ENCODE measurements at places on chromosomes 16 and 17.
A peak's percentile ranks its signal among the peaks of the same experiment; 100 is the strongest.

DNA sequence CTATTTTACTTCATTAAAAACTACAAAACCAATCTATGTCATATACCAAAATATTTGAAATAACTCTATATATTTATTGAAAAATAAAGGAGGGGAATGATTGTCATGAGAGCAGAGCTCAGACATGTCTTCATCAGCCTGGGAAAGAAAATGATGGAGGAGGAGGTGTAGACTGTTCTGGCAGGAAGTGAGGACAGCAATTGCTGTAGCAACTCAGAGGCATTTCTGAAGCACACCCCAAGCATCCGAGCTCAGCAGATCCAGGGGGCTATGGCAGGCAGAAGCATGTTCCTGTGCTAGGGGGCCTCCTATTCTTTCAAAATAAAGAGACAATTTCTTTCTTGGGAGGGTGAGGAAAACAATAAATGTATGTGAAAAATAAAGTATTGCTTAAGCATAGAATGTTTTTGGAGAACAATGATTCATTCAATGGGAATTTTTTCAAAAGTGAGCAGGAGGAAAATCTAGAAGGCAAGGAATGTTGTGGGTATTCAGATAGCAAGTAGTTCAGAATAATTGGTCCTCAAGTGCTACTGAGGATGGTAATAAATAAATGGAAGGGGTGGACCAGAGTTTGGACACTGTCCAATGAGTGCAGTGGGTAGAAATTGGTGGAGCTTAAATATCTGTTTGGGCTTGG lies 383.4 kb downstream of the CDH11 start:
- DNase-seq: no peak

DNA sequence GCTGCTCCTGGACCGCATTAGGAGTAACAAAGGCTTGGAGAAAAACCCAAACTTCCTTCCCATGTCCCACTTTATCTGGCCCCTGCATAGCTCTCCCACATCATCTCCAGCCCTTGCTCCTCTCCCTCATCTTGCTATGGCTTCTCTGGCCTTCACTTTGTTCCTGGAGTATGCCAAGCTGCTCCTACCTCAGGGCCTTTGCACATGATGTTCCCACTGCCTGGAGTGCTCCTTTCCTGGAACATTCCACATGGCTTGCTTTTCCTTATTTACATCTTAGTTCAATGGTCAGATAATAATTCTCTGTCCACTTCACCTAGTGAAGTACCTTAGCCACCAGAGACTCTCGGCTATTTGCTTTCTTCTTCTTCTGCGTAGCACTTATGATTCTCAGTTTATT lies 4.3 kb upstream of the KSR1 start:
- DNase-seq: no peak

GRCh38 chr17:45848405-45848804 lies 3.7 kb downstream of the SPPL2C start:
- DNase-seq: no peak

DNA sequence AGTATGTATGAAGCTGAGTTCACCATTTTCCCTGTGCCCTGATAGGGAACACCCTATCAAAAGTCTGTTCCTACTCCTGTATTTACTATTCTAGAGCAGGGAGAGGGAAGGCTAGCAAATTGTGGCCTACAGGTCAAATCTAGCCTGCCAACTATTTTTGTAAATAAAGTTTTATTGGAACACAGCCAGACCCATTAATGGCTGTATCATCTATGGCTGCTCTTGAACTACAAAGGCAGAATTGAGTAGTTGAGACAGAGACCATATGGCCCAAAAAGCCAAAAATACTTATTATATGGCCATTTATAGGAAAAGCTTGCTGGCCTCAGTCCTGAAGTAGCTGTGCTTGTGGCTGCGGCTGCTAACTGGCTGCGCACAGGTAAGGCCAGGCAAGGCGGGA lies 4.3 kb upstream of the ALDOC start:
- no peak for DNase-seq

DNA sequence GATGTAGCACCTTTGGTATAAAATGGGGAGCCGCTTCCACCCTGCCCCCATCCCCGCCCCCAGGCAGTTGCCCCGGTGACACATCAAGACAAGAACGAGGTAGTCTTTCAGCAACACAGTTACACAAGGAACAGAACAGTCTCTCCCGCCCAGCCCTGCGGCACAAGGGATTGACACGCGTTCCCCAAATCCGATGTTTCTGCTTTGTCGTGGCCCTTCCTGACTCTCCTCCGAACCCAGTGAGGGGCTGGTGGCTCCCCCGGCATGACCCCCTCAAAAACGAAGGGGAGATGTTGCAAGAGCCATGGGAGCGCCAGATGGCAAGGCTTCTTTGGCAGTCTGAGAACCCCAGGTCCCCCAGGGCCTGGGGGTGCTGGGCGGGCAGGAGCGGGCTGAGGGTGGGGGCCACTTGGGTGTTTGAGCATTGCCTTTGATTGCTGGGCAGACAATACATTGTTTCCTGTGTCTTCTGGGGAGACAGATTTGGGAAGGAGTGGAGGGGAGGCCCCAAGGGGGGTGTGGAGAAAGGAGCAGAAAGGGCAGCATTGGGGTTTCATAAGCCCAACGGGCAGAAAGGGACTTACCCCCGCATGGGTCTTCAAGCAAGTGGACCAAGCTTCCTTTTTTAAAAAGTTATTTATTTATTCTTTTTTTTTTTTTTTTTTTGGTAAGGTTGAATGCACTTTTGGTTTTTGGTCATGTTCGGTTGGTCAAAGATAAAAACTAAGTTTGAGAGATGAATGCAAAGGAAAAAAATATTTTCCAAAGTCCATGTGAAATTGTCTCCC lies 16.6 kb downstream of the COL1A1 start:
- no peak for DNase-seq

DNA sequence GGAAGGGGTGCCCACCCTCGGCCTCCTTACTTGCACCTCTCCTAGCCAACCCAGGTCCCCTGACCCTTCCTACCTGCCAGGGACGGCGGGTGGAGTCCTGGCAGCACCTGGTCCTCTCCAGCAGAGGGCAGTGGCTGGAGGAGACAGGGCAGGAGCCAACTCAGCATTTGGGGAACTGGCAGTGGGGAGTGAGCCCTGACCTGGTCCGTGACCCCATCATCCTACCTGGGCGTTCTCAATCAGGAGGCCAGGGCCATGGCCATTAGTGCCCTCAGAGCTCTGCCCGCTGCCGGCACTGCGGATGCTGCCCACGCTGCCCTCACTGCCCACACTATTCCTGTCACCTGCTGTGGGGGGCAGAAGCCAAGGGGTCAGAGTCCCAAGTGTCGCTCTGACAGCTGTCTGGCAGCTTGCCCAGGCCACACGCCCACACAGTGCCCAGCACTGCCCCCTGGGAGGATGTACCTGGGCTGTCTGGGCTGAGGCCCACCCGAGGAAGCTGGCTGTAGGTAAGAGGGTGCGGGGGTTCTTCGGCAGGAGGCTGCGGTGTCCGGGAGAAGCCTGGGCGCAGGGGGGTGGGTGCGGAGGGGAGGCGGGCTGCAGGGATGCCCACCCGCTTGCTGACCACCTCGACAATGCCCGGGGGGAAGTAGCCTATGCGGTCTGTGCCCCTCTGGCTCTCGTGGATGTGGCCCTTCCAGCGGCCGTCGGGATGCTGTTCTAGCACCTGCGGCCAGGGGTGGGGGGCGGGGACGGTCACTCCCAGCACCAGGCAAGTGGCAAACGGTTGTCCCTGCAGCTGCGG lies 10.8 kb downstream of the CASKIN2 start:
- peak; percentile 22 for DNase-seq

DNA sequence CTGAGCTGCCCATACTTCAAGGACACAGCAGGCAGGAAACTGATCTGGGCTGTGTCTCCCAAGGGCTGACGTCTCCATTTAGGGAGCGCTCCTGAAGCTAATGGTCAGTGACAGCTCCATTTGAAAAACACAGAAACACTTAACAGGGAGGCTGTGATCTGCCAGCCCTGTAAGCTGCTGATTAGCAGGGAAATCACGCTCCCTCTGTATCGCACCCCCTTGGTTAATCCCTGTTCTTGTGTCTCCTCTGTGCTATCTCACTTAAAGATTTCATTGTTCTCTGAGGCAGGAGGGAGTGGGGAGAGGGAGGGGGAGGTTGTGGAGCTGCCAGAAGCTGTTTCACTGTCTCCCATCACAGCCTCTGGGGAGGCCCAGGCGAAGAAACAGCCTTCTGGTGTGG lies 47.4 kb upstream of the CACNG3 start:
- DNase-seq: no peak

DNA sequence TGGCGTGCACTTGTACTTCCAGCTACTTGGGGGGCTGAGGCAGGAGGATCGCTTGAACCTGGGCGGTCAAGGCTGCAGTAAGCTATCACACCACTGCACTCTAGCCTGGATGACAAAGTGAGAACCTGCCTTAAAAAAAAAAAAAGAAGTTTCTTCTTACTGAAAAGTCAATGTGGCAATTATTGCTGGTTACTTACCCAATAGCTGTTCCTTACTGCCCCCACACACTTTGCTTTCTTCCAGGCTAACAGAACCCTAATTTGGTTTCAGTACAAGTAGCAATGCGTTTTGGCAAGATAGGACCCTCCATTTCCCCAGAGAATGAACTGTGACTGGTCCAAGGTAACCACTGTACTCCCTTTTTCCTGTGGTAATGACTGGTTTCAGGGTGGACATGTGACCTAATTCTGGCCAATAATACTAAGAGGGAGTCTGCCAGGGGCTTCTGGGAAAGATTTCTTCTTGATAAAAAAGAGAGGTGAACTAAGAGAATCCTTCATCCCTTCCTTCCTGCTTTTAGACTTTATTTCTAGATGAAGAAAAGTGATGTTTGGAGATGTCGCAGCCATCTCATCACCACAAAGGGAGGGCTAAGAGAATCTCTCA lies 58.8 kb upstream of the MSI2 start:
- no peak for DNase-seq

DNA sequence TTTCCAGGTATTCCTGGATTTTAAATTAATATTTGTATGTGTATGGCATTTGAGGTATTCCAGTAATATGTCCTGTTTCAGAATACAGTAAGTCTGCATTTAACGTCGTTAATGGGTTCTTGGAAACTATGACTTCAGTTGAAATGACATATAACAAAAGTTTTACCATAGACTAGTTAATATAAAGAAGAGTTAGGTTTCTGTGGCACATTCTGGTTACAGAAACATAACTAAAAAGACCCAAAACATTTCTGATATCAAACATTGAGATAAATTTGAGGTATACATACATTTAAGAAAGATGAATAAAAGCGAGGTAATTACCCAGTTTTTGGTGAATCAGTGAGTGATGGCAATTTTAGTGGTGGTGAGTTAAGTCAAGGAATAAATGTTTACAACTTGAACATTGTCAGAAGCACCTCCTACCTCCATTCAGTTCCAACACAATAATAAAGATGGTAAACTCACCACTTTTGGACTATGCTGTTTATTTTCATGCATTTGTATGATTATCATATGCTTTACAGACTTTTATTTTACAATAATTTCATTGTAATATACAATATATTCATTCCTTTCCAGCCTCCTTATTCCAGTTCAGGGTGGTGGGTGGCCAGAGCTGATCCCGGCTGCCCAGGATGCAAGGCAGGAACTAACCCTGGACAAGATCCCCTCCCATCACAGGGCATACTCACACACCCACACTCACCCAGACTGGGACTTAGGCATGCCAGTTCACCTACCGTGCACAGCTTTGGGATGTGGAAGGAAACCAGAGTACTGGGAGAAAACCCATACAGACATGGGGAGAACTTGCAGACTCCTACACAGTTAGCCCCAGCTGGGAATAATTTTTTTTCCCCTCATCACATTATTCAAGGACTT lies 9.7 kb downstream of the LUC7L3 start:
- DNase-seq: no peak

DNA sequence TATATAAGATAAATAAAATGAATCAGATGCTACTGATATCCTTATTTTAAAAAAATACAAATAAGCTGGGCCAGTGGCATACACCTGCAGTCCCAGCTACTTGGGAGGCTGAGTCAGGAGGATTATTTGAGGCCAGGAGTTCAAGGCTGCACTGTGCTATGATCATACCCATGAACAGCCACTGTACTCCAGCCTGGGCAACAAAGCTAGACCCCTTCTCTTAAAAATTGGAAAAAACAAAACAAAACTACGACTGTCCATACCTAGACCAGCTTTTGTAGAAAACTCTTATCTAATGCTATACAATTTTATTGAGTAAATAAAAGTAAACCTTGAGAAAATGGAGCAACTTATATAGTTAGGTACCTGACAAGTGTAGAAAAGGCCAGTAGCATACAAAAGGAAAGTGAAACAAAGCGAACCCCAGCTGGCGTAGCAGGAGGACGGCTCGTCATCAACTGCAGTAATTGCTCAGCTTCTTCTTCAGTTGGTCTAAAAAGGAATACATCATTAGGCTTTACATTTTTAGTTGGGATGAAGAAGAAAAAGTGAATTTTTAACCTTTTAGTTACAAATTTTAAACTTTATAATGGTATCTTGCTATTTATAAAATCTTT lies 23.6 kb downstream of the INTS2 start:
- DNase-seq: peak; percentile 6

DNA sequence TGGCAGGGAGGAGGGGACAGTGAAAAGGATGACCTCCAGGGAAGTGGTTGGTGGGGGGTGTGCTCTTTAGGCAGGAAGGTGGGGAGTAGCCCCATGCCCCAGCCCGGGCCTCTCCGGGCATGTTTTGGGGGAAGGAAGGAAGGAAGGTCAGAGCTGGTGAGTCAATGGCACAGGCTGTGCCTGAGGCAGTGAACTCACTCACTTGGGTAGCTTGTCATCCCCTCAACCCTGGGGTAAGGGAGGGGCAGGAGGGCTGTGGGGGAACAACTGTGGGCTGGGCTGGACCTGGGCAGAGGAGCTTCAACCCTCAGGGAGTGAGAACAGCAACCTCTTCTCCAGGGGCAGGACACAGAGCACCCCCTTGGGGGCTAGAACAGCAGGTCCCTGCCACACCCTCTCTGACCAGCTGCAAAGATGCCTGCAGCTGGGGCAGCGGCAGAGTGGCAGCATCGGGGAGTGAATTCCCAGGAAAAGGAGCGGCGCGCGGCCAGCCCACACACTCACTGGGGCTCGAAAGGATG lies 6.3 kb downstream of the CSF3 start:
- no peak for DNase-seq

Measured in stimulated activated CD4-positive, alpha-beta T cell treated with anti-CD3 and anti-CD28 coated beads, Interleukin-4, amount 100 ng/mL, for 1 hour (primary cell).